Activated CD4-positive, alpha-beta T cell treated with anti-CD3 and anti-CD28 coated beads for 36 hours (primary cell): ENCODE measurements at places on chromosomes 5 and 9.

DNA sequence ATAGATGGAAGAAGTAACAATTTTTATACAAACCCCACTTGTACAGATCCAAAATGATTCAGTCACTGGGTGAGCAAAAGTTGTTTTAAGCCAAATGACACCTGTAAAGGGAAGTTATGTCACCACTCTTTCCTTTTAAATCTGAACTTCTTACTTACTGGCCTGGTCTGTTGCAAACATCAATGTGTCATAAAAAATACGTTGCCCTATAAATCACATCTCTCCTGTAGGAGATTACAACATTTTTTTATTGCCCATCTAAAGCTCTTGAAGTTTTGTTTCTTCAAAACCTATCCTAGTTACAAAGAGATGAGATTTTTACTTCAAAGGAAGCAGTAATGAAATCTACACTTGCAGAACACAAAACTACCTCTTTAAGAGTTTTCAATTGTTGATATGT lies 1087.8 kb upstream of the DMAC1 start:
- DNase-seq, result no peak

GRCh38 chr5:175814691-175815090 lies 56.7 kb upstream of the CPLX2 start:
- no peak for DNase-seq

GRCh38 chr9:82153032-82153431 lies 164.5 kb downstream of the SPATA31D1 start:
- DNase-seq, result no peak

DNA sequence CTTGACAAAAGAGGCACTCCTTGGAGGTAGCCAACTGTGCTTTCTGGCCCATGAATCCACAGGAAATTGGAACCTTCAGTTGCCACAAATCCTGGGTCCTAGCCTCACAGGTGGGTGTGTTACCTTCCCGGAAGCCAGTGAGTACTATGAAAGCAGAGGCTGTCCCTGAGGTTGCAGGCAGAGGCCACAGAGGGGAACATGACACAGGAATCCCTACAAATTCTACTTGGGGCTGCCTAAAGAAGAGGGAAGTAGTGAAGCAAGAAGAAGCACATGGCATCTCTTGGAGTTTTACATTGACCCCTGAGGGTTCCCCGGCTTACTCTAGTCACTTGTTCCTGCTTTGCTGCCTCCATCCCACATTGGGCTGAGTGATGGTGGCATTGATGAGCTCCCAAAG lies 2.6 kb downstream of the SLC22A5 start:
- no peak for DNase-seq

DNA sequence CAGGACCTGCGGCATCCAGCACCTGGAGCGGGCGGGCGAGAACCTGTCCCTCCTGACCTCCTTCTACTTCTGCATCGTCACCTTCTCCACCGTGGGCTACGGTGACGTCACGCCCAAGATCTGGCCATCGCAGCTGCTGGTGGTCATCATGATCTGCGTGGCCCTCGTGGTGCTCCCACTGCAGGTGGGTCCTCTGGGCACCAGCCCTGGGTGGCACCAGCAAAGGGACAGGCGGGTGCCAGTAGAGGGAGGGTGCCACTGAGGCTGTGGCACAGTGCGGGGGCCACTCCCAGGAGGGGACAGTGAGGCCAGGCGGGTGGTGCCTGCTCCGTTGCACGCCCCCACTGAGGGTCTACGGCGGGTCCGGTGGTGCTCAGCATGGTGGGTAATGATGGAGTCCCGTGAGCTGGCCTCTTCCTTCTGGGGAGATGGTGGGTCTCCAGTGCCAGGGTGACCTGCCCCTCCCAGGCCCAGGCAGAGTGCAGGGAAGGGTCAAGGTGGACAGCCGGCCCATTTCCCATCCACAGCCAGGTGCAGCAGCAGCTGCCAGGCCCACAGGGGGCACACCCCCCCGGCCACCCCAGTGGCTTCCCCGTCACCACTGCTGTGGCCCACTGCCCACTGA lies 57.8 kb downstream of the KCNT1 start:
- DNase-seq, result no peak

- DNase-seq, result no peak
These were observed 20.4 kb downstream of the FBLL1 start for GRCh38 chr5:168549554-168549953.

DNA sequence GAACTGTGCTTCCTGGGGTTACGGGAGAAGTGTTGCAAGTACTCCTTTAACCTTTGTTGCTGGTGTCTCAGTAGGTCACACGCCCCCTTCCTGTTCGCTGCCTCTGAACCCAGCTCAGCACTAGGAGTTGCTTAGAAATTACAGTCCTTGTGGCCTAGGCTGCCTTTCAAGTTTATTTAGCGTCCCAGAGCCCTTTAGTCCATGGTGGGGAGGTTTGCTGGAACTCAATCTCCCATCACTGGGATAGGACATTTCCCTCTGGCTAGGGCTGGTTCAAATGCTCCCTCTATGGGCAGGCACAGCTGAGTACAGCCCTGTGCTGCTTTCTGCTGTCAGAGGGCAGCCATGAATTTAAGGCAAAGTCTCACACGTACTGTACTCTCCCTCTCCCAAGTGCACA lies 4.7 kb downstream of the IFNA8 start:
- DNase-seq, result peak; percentile 31

DNA sequence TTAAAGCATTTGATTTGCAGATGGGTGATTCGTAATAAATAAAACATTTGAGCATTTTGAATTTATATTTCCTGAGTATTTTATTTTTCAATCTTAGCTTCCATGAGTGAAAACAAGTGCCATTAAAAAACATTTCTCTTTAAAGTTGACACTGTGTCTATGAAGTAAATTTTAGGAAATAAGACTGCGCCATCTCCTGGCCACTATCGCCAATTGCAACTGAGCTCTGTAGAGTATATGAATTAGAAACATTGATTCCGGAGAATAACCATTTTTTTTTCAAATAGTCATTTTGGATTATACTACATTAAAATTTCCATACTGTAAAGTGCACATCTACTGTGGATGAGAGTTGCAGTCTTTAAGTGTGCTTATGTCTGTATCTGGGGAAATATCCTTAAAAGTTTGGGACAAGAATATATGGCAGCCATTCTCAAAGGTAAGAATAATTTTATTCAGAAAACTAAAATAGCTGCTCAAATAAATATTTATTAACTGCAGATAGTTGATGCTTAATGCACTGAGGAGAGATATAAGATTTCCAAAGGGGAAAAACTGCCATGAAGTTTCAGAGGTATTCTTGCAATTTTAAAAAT lies 5.9 kb downstream of the DMRTA1 start:
- peak; percentile 68 for DNase-seq

GRCh38 chr5:64834037-64834436 lies 65.3 kb downstream of the CWC27 start:
- no peak for DNase-seq
